ENCODE measurements at places on chromosomes 12 and 14.

- DNase-seq, result no peak
These were observed 123.2 kb downstream of the FGD4 start for GRCh38 chr12:32522331-32523221.

GRCh38 chr14:79167957-79168356 is 997.8 kb downstream of the NRXN3 start:
- DNase-seq, result no peak

DNA sequence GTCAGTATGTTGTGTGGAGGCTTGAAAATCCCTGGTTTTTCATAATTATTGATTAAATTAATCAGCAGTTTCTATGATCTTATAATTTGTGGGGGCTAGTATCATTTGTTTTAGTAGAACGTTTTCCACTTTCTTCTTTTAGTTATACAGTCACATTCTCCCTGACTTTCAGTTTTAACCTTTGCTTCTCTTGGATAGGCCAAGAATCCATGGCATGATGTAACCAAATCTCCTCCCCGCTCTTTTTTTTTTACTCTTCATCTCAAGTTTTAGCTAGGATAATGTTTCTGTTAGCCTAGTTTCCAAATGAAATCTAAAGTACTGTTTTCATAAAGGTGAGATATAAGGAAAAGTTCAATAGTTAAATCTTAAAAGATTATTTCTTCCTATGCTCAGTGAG is 106.5 kb downstream of the TMEM117 start:
- DNase-seq, result no peak

DNA sequence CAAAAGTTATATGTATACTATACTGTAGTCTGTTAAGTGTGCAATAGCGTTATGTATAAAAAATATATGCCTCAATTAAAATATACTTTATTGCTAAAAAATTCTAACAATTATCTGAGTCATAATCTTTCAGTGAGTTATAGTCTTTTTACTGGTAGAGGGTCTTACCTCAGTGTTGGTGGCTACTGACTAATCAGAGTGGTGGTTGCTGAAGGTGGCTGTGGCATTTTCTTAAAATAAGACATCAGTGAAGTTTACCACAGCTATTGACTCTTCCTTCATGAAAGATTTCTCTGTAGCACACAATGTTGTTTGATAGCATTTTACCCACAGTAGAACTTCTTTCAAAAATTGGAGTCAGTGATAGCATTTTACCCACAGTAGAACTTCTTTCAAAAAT is 23.4 kb downstream of the POLR3B start:
- DNase-seq, result no peak

DNA sequence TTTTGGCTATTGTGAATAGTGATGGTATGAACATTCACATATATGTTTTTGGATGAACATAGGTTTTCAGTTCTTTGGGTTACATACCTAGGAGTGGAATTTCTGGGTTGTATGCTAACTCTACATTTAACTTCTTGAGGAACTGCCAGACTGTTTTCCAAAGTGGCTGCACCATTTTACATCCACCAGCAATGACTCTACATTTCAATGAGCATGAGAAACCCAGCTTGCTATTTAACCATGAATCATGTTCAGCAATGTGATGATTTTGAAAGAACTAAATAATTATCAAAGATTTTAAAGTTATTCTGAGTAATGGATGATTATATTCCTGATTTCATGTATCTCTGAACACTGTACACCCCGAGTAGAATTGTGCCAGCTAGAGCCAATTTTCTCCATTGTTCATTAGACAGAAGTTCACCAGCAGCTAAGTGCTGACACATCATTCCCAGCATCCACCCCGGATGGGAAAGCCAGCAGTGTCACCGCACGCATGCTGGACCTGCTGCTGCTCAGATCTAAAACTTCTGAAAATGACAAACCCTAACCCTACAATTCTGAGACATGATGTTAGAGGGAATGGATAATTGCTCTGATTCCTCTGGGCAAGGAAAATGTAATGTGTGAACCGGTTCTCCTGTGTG is 13.3 kb upstream of the ANAPC5 start:
- DNase-seq, result no peak

GRCh38 chr12:123280971-123281370 is 9.3 kb upstream of the CDK2AP1 start:
- no peak for DNase-seq

DNA sequence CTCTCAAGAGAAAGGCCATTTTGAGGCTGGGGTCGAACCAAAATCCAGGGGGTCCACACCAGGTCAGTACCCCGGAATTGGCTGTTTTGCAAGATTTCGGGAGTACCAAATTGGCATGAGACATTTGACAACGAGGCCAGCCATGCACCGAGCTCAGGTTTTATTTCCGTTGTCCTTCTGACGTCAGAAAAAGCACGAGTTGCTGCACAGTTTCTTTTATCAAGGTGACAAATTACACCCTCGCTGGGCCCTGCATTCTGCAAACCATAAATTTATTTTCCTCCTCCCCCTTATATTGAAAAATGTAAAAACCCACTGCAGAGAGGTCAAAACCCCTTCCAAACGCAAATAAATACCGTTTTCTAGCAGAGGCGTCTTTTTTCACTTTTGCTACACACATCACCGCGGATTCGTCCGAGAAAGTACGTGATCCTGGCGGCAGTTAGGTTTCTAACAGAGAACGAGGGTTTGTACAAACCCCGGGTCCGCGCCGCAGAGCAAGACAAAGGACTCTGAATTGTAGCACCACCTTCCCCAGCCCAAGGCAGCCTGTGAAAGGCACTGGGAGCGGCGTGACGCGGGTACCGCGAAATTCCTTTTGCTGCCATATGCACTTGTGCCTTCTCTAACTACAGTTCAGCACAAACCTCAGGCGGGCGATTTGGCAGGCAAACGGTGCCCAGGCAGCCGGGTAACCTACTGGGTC is 1.8 kb downstream of the SLC38A1 start:
- peak; percentile 48 for DNase-seq

GRCh38 chr12:66648033-66648735 is 30.7 kb downstream of the GRIP1 start:
- DNase-seq, result no peak

GRCh38 chr14:27725482-27725881 is 1041.1 kb upstream of the FOXG1 start:
- DNase-seq, result no peak

GRCh38 chr14:40346275-40346674 is 914.0 kb upstream of the FBXO33 start:
- no peak for DNase-seq

Data from activated CD4-positive, alpha-beta T cell treated with anti-CD3 and anti-CD28 coated beads for 1 hour (primary cell).